HAP-1 (cell line): ENCODE measurements at places on chromosomes 7 and 10.

- no peak for DNase-seq
Observed at GRCh38 chr7:97868788-97869187, 3.4 kb downstream of the ASNS start.

- DNase-seq: no peak
Observed at GRCh38 chr10:50473756-50474155, 150.0 kb downstream of the SGMS1 start.

GRCh38 chr7:139671967-139672366, 105.8 kb downstream of the HIPK2 start:
- no peak for DNase-seq

DNA sequence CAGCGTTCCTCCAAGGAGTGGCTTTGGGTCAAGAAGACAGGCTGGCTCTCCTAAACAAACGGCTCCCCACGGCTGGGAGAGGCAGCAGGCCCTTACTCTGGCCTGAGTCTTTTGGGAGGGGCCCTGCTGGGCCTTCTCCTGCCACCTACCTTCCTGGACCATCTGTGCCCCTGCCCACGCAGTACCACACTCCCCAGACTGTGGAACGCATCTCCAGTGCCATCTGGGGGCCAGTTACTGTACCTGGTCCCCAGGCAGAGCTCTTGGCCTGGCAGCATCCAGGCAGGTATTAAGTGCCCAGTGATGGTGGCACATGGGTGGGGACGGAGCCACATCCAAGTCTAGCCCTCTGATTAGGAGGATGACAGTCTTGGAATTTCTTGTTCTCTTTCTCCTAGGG, 14.4 kb downstream of the ALKBH4 start:
- DNase-seq: no peak

DNA sequence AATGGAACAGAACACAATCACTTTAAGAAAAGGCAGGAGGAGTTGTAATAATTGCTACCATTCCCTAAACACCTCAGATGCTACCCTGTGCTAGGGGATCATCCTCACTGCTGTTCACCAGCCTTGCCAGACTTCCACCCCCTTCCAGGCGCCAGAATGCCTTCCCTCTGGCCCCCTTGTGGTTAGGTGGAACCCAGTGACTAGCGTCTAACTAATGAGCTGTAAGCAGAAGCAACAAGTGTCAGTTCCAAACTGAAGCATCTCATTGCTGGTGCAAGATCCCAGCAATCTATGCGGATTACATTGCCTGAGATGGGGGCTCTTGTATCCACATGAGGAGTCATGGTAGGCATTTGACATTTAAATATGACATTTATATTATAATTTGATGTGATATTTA, 86.6 kb downstream of the FRMD4A start:
- no peak for DNase-seq

DNA sequence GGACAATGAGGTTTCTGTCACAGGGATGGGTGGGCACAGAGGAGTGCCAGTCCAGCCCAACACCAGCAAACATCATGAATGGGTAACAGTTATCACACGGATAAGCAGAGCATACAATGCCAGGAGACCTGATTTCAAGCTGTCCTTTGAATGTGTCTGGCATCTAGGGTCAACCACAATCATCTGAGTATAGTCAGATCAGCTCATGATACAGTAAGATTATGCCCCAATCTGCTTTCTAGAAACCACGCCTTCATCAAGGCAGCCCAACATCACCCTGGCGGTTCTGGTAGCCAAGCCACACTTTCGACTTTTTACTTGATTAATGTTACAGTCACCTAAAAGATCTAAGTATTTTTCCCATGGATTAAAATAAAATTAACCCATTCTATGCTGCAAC, 10.5 kb downstream of the FAM171A1 start:
- no peak for DNase-seq

- no peak for DNase-seq
Observed at GRCh38 chr10:117936566-117936965, 110.2 kb downstream of the RAB11FIP2 start.
